Iris pigment epithelial cell (primary cell): ENCODE measurements at places on chromosomes 5 and 9.

GRCh38 chr5:79069488-79070349 is at the start of the genes BHMT2 and DMGDH:
BHMT2 (plus strand) TSS chr5:79069767; CDS start chr5:79069783, 16 bp downstream.
DMGDH (minus strand) TSS chr5:79069674; CDS start chr5:79069620, 54 bp downstream.
- peak; percentile 66 for DNase-seq

DNA sequence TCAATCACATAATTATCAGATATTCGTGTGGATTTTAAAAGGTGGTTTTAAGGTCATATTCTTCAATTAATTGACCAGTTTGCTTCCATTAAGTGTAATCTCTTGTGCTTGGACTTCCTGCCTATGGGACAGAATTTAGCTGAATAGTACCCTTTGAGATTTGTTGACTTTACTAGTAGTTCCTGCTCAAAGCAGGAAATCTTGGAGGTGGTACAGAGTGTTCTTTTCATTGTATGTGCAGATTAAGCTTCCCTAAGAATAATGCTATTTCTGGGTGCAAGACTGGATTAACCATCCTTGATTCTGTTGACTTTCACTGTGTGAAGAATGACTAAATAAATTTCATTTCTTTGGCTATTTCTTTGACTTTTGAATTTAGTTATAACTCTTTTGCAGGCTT is 45.4 kb upstream of the ELL2 start:
- DNase-seq = no peak

GRCh38 chr9:93648181-93648580 is 71.8 kb downstream of the PHF2 start:
- no peak for DNase-seq

DNA sequence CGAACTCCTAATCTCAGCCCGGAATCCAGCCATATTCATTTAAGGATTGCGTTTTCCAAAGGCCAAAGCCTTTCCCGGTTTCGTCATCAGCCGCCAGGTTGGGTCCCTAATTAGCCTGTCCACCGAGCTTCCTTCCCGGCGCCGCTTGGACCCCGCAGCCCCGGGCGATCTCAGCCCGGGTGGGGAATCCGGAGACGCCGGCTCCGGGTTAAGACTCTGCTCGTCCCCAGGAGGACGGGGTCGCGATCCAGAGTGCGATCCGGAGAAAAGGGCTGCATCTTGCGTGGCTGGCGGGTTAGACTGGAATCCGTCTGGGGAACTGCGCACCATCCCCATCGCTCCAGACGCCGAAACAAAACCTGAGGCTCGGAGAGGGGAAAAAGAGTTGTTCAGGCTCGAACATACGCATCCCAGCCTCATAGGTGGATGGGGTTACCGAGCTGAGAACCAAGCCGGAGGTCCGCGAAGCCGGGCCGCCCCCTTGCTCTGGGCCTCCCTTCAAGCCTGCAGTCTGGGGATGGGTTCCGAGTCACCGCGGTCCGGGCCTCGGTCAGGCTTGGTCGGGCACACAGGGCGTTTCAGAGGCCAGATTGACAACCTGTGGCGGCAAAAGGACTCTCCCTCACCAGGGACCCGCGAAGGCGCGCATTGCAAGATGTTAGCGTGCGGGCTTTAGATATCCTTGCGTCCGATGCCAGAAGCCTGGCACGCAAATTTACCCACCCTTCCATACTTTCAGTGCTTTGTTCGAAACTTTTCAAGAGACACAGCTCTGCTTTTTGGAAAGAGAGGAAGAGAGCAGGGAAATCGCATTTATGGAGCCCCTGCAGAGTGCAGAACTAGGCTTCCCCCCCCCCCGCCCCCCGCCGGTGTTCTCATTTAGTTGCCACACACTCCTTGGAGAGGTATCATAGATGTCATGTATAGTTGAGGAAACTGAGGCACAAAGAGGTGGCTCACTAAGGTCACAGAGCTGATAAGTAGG is 7.9 kb downstream of the MSX2 start:
- DNase-seq = no peak

DNA sequence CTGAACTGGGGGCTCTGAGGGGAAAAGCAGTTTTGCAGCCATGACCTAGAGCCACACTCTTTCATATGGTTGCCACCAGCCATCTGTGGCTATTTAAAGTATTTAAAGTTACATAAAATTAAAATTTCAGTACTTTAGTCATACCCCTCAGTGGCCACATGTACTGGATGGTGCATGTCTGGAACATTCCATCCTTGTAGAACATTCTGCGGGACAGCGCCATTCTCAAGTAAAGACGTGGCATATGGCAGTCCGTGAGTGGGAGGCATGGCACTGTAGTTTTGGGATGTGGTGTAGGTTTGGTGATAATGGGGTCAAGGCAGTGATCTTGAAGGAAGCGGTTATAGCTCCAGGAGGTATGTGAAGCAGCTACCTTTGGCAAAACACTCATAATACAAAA is 61.4 kb upstream of the NFIL3 start:
- DNase-seq = no peak

DNA sequence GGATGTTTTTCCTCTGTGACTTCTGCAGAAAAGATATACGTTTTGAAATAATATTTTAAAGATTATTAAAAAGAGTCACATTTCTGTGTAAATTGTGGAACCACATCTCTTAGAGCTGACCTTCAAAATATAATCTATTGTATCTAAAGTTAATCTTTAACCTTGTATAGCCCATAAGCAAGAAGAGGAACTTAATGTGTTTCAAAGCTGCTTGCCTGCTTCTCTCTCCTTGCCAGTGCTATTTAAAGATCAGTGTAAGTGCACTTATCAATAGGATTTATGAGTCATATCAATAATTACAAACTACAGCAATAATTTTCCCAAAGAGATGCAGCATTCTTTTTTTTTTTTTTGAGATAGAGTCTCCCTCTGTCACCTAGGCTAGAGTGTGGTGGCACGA is 29.4 kb upstream of the GDA start:
- no peak for DNase-seq

- DNase-seq = no peak
Measured at GRCh38 chr5:89395111-89395510, 512.1 kb upstream of the MEF2C start.

DNA sequence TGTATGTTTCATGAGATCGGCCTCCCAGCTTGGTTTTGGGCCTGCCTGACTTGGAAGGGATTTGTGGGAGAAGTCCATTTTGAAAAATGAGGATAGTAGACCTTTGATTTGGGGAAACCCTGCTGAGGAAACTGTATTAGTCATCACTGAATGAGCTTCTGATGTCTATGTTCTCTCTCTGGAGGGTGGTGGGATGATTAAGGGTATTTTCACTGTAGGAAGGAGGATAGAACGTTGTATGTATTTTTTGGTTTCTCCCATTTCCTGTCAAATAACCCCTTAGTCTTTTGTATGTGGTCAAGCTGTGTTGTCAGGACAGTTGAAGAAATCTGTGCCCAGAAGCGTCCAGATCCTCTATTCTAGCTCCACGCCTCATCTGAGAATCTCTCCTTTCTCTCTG is 151.9 kb downstream of the INSYN2B start:
- no peak for DNase-seq

DNA sequence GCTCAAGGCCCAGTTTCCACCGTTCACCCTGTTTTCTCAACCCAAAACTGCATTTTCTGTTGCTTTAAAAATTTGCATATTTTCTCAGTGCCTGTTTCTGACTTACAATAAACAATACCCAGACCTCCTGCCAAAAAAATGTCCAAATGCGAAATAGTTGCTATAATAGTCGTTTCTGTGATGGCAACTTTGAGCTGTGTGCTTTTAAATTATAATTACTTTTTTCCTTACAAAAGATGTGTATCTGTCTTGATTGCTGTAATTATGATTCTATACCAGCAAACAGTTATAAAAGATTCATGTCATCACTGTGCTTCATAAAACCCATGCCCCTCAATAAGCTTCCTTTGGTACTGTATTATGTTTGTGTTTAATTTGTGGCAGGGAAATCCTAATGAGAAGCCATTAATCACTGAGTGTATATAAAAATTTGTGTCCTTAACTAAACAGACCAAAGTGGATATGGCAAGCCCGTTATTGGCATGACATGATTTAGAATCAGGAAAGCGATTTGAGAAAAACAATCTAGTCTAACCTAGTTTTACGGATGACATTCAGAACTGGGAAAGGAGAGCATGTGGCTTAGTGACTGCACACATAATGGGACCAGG is 5.4 kb upstream of the SLC1A3 start:
- no peak for DNase-seq

DNA sequence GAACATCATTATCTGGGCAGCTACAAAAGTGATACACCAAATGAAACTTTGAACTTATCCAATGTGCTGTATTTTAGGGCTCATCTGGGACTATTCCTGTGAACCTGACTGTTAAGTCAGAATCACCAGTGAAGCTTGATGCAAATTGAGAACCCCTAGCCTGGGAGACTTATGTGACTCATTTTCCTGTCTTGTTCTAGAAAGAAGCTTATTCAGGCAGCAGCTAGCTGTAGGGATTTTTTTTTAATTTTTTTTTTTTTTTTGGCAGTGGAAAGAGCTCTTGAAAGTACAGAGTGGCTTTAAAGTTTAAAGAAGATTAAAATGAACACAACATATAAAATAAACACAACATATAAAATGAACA is 81.1 kb upstream of the TNFAIP8 start:
- DNase-seq = peak; percentile 89
